ENCODE measurements at places on chromosomes 11 and 22. TPM values are rescaled to one million over a fixed set of nuclear protein-coding genes. Genes with fewer than 3 reads are reported as not detected.
A peak's percentile ranks its signal among the peaks of the same experiment; 100 is the strongest.

GRCh38 chr11:121696177-121696871, 243.6 kb upstream of the SORL1-AS1 start:
- H3K36me3 ChIP-seq = no peaks in the 10 kb centered on the region
- no peak for DNase-seq
- no peaks in the 10 kb centered on the region for H3K4me1 ChIP-seq
- no peak overlapping the region for H3K27ac ChIP-seq
- no peaks in the 10 kb centered on the region for H3K27me3 ChIP-seq
- no peak overlapping the region for H3K4me3 ChIP-seq

- H3K36me3 ChIP-seq = no peaks in the 10 kb centered on the region
- no peak overlapping the region for H3K4me3 ChIP-seq
- H3K4me1 ChIP-seq = peaks cover 28% of the 10 kb centered on the region
- no peak for DNase-seq
- H3K27me3 ChIP-seq = no peaks in the 10 kb centered on the region
These were observed 20.9 kb upstream of the CTR9 start for GRCh38 chr11:10730151-10730550.

The KCNQ1OT1 gene
- total RNA-seq = 1.6 TPM

DNA sequence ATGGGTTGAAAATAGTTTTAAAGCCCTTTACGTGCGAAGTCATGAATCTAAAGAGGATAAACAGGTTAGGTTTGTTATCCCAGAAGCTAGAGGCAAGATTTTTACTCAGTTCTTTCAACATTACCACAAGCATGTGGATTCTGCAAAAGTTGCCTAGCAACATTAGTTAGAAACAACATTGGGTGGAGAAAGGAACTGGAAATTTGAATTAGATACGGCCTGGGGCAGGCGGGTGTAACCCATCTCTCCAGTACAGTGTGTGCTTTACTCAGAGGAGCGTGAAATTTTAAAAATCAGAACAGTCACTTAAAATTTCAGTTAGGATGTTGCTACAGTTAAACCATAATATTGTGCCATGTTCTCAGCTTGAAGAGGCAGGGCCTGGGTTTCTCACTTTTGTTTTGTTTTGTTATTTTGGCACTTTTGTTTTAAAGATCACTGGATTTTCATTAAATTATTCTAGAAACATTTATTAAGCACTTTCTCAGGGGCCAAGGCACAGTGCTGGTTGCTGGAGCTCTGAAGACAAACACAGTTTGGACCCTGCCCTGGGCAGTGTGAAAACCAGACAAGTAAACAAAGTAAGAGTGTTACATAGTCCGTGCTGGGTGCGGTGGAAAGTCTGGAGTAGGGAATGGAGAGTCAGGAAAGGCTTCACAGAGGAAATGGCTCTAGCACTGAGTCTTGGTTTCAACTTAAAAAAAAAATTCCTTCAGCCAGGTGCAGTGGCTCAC, 4.4 kb upstream of the WEE1 start:
- no peaks in the 10 kb centered on the region for H3K27me3 ChIP-seq
- peaks cover 43% of the 10 kb centered on the region for H3K4me1 ChIP-seq
- no peaks in the 10 kb centered on the region for H3K36me3 ChIP-seq
- DNase-seq = peak; percentile 61
- peak overlapping the region; percentile 22 for H3K4me3 ChIP-seq

DNA sequence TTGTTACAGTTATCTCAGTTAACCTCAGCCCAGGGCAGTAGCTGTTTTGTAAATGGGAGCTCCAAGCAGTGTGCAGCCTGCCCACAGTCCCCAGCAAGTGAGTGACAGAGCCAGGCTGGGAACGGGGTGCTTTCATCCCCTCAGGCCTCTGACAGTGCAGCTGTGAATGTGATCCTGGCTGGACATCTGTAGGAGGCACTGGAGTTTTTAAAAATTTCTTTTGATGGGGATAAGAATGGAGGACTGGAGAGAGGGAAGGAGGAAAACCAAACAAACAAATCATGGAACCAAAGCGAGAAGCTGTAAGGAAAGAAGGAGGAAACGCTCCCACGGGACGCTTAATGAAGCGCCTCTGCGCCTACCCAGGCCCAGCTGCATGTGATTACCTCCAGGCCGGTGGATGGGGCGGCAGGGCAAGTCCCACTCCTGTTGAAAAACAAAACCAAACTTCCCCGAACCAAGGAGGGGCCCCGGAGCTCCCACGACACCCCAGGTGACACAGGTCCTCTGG, 40.6 kb downstream of the SCUBE1 start:
- no peaks in the 10 kb centered on the region for H3K4me1 ChIP-seq
- DNase-seq = no peak
- no peaks in the 10 kb centered on the region for H3K36me3 ChIP-seq
- no peak overlapping the region for H3K4me3 ChIP-seq
- no peaks in the 10 kb centered on the region for H3K27me3 ChIP-seq

The BATF2 gene
- total RNA-seq = 8.6 TPM

GRCh38 chr22:28094771-28095170, 175.7 kb upstream of the PITPNB start:
- no peaks in the 10 kb centered on the region for H3K4me1 ChIP-seq
- peaks cover 61% of the 10 kb centered on the region for H3K36me3 ChIP-seq
- H3K27me3 ChIP-seq = no peaks in the 10 kb centered on the region
- H3K27ac ChIP-seq = no peak overlapping the region
- no peak for DNase-seq
- H3K4me3 ChIP-seq = no peak overlapping the region
